Stimulated activated CD4-positive, alpha-beta T cell treated with anti-CD3 and anti-CD28 coated beads, Interleukin-15, amount 100 ng/mL, for 1 hour (primary cell): ENCODE measurements at places on chromosomes 7 and 10.

GRCh38 chr10:2225609-2226008 lies 488.3 kb upstream of the ADARB2 start:
- DNase-seq: no peak

DNA sequence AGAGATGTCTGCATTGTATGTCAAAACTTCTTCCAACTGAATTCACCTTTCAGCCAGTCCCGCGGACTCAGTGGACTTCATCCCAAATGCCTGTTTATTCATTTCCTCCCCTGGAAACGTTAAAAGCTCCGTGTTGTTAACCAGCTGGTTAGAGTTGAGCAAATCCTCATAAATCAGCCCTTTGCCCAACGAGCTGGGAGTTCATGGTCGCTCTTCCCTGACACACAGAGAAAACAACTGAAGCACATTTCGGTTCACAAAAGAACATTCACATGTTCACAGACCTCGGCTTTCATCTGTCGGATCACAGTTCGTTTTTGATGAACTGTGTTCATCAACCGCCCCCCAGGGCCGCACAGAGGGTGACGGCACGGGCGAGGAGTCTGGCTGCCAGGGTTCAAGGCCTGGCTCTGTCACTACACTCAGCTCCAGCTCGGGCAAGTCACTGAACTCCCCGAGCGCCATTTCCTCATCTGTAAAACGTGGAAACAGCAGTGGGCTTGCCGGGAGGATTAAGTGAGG lies 62.6 kb downstream of the GLI3 start:
- DNase-seq: no peak

- no peak for DNase-seq
Observed at GRCh38 chr7:39904077-39904486, 46.0 kb upstream of the CDK13 start.

GRCh38 chr7:98021588-98022351 lies 31.8 kb upstream of the OCM2 start:
- DNase-seq: peak; percentile 76

- no peak for DNase-seq
Observed at GRCh38 chr10:31143331-31143935, 111.8 kb upstream of the ZNF438 start.

GRCh38 chr7:84948634-84949033 lies 238.2 kb downstream of the SEMA3D start:
- no peak for DNase-seq

- DNase-seq: no peak
Observed at GRCh38 chr10:18144928-18145327, 4.7 kb downstream of the CACNB2 start.

DNA sequence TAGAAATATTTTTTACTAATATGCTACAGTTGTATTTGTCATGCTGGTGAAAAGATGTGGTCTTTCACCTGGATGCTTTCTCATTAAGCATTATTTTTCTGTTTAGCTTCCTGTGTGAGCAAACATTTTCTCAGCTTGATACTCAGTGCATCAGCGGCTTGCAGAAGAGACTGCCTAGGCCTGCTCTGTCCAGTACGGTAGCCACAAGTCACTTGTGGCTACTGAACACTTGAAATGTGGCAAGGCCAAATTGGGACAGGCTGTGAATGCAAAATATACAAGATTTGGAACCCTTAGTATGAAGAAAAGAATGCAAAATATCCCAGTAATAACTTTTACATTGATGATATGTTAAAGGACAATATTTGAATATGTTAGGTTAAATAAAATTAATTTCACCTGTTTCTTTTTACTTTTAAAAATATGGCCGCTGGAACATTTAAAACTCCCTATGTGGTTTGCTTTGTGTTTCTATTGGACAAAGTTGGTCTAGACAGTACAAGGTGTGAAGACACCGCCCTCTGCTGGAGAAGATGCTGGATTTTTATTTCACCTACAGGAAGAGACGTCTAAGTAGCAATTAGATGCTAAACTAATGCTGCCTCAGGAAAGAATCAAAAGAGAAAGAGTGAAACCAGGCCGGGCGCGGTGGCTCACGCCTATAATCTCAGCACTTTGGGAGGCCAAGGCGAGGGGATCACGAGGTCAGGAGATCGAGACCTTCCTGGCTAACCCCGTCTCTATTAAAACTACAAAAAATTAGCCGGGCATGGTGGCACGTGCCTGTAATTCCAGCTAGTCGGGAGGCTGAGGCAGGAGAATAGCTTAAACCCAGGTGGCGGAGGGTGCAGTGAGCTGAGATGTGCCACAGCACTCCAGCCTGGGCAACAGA lies 5.3 kb downstream of the SRGN start:
- DNase-seq: peak; percentile 19

- no peak for DNase-seq
Observed at GRCh38 chr7:16590424-16590823, 55.1 kb downstream of the ANKMY2 start.
